Naive thymus-derived CD8-positive, alpha-beta T cell (primary cell): ENCODE measurements at places on chromosomes 5 and 9.

DNA sequence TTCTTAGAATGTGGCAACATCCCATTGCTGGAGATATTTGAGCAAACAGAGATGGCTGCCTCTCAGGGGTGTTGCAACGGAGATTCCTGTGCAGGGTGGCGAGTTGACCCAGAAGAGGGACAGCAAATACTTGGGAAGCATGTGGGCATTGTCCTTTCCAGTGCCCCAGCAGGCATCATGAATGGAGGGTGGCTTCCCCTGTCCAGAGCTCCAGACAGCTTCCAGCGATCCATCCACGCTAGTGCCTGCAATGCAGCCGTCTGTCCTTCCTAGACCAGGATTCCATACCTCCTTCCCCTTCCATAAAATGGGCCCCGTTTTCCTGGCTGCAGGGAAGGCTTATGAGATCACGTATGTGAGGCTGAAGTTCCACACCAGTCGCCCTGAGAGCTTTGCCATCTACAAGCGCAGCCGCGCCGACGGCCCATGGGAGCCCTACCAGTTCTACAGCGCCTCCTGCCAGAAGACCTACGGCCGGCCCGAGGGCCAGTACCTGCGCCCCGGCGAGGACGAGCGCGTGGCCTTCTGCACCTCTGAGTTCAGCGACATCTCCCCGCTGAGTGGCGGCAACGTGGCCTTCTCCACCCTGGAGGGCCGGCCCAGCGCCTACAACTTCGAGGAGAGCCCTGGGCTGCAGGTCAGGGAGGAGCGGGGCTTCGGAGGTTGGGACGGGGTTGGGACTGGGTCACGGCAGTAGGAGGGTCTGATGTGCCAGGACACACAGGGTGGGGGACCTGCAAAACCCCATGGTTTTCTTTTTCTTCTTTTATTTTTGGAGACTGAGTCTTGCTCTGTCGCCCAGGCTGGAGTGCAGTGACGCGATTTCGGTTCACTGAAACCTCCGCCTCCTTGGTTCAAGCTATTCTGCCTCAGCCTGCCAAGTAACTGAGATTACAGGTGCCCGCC is 17.2 kb downstream of the LAMC3 start:
- no peak for DNase-seq

DNA sequence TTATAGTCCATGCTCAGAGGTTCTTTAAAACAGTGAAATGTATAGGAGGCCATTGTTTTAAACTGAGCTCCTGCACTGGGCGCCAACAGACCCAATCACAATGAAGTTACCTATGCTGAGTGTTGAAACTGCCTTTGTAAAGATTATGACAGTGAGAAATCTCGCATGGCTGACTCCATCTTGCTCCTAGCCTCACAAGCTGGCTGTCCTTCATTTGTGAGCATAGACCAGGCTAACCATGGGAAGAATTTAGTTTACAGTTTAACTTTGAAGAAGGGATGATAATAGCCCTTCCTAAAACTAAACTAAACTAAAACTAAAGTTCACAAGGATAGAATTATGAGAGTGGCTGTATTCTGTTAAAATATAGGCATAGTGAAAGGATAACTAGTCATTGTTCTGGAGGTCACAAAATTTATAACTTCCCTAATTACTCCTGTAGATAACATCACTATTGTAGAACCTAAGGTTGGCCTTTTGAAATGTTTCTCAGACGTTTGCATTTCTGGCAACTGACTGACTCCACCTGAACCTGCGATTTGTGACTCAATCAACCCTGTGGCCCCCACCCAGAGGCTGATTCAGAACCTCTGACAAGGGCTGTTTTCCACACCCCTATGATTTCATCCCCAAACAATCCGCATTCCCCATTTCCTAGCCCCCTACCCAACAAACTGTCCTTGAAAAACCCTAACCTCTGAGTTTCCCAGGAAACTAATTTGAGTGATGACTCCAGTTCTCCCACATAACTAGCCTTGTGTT is 59.1 kb downstream of the HMHB1 start:
- no peak for DNase-seq

DNA sequence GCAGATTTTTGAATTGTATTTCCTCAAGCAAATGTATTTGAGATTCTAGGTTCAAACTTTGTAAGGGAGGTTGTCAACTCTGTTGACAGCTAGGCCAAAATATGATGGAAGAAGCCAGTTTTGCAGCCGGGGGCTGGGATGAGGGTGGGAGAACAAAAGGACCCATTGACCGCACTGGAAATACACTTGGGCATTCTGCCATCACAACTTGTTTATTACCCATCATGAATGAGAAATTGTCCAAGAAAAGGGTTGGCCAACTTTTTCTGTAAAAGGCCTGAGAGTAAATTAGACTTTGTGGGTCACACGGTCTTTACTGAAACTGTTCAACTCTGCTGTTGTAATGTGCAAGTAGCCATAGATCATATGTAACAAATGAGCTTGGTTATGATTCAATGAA is 221.3 kb upstream of the KLF9 start:
- no peak for DNase-seq

- DNase-seq: no peak
Measured at GRCh38 chr5:172979778-172980177, 3.8 kb upstream of the ATP6V0E1 start.

DNA sequence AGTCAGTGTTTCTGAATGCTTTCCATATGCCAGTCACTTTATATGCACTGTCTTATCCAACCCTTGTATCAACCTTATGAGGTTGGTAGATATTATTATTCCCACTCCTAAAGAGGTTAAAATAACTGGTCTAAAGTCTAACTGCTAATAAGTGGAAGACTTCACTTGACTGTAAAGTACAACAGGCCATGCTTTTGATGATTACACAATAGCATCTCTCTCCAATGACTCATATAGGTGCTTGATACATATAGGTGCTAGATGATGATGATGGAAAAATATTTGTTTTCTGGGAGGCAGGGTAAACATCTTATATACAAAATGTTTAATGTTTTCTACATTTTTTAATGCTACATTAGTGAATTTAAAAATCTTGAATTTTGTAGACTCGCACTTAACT is 75.9 kb upstream of the NR3C1 start:
- no peak for DNase-seq

DNA sequence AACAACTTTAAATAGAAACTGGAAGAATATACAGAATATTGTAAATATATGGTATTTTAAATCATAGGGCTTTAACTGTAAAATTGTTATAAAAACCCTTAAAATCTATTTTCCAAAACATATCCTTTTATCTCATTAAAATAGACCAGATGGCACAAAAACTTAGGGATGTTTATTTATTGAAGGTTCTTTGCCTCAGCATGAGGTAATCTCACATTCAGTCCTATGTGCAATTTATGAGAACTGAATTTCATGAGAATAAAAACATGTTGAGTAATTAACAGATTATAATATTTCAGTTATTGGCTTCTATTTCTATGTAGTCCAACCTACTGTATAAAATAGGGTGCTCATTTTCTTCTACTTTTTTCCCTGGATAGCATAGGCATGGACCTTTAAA is 329.2 kb upstream of the PRR16 start:
- DNase-seq: no peak

DNA sequence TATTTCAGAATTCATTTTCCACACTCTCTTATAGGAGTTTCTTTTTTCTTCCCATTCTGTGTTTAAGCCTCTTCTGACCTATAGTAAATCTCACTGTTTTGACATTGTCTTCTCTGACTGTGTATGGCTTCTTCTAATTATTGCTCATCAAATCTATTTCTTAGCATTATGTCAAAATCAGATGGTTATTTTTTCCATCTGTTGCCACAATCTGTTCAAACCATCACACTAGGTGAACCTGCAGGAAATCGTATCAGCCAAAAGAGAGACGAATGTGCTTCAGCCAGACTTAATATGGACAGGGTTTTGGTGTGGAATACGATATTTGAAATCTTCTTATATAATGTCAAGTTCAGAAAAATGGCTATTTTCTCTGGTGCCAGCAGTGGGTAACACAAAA is 15.9 kb upstream of the SEMA4D start:
- no peak for DNase-seq

DNA sequence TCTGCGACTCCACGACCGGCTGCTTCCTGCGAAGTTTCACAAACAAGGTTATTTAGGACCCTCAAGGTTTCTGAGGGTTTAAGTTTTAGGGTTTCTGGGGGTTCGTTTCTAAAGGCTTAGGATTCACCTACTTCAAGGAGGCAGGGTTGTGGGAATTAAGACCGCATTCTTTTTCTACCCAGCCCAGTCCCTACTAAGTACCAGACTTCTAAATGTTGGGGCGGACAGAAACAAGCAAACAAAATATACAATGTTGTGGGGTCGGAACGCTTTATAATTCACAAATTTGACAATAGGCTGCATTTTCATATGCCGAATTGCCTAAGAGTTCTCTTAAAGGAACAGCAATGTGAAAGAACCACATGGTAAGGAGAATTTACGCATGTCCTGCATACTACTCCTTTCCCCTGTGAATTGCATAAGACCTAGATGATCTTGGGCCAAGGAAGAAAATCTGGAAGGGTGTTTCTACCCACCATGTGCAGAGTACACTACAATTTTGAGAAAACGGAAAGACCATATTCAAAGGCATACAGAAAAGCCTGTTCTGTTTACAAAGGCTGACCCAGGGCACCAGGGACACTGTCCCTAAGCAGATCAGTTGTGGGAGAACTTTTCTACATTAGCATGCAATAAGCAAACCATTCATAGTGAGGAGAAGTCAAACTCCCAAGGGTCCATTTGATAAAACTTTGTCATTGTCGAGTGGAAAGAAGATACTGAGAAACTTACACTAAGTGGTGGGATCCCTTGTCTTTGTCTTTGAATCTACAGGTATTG is 457.3 kb downstream of the RAB3C start:
- no peak for DNase-seq

- no peak for DNase-seq
Measured at GRCh38 chr9:95086564-95086955, 230.9 kb downstream of the FANCC start.

DNA sequence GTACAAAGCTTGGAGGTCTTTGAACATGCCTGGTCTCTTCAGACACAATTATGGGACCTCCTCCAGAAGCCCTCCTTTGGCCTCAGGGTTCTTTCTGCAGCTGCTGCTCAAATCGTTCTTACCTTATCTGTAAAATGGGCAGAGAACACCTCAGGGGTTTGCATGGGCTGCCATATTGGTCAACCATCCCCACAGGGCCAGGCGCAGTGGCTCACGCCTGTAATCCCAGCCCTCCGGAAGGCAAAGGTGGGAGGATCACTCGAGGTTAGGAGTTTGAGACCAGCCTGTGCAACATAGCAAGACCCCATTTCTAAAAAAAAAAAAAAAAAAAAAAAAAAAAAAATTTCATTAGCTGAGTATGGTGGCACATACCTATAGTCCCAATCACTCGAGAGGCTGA is 29.1 kb upstream of the TCF7 start:
- no peak for DNase-seq

GRCh38 chr9:70065572-70065971 is 21.9 kb downstream of the MAMDC2 start:
- no peak for DNase-seq

- no peak for DNase-seq
Measured at GRCh38 chr5:42720251-42720650, 36.4 kb upstream of the CCDC152 start.

DNA sequence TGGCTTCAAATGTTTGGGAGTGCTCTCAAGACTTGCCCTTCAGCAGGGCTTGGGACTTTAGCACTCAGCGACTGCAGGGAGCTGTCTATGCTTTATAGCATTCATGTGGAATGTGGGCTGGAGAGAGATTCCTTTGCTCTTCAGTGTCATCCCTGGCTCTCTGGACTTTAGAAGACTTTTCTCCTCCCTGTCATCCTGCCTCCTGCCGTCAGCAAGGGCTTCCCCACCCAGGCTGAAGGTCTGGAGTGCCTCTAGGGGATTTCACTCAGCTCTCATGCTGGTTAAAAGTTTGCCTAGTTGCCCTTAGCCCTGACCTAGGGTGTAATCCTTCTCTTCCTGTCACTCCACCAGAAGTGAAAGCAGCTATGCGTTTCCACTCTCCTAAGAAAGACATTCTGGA is 210.9 kb downstream of the FRMD3 start:
- DNase-seq: no peak

GRCh38 chr5:43192558-43193180 is 644 bp downstream of the NIM1K start:
- DNase-seq: peak; percentile 19

GRCh38 chr9:129209109-129209508 is 31.0 kb upstream of the IER5L start:
- DNase-seq: no peak

DNA sequence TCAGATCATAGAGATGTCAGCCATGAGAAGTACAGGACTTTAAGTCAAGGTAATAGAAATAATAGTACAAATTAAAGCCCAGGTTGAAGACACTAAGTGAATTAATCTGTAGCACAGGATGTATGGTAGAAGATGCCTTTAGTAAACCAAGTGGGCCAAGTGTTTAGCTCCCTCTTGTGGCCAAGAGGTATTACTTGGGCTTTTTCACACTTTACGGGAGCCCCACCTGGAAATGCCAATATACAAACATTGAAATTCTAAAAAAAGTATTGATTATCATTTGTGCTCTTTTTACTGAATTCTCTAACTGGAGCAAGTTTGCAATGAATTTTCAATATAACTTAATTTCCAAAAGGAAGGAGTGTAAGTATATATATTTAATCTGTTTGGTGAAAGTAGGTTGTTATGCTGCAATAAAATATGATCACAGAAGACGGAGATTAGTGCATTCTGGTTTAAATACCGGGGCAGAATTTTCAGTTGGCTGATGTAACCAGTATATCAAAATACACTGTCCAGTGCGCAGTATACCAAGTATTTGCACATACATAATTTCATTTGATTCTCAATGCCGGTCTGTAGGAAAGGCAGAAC is 84.7 kb downstream of the PARP8 start:
- peak; percentile 61 for DNase-seq

DNA sequence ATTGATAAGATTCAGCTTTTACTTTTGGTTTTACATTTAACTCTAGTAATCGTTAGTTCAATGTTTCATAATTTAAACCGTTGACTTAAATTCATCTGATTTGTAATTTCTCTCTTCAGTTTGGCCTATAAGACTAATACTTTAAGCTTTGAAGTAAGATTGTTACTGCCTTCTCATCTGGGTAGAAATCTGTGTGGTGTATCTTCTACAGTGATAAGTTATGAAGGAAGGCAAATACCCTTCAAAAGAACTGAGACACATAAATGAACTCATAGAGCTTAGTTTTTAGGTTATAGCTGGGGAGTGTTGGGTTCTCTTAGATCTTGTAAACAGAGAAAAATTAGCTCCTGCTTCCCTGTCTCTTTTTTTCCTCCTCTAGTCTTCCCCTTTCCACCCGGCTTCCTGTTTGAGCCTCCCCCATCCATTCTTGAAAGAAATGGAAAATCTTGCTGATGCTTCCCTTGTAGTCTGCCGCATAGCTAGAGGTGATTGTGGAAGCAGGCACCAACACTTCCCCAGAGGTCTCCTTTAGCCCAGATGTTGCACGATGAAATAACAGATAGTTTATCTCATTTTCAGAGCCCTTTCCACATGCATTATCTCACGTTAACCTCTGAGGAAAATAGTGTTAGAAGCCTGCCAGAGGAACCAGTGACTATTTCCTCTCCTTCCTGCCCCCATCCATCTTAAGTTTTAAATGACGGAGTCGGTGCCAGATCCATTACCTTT is 2.0 kb upstream of the F2RL2 start:
- DNase-seq: no peak

- DNase-seq: no peak
Measured at GRCh38 chr9:124752967-124753366, 18.1 kb downstream of the NR6A1 start.
